ENCODE measurements at places on chromosomes 4 and X. TPM values are rescaled to one million over a fixed set of nuclear protein-coding genes. Genes with fewer than 3 reads are reported as not detected.

- H3K4me3 ChIP-seq, result no peak overlapping the region
- no peaks in the 10 kb centered on the region for H3K4me1 ChIP-seq
- no peaks in the 10 kb centered on the region for H3K36me3 ChIP-seq
- DNase-seq, result no peak
Observed at GRCh38 chr4:69649207-69649606, 3.8 kb downstream of the UGT2A1 start.

GRCh38 chr4:159015841-159016240 lies 87.0 kb upstream of the RAPGEF2 start:
- no peak for DNase-seq
- no peaks in the 10 kb centered on the region for H3K27me3 ChIP-seq
- H3K4me1 ChIP-seq, result peaks cover 10% of the 10 kb centered on the region
- no peak overlapping the region for H3K4me3 ChIP-seq
- H3K27ac ChIP-seq, result no peak overlapping the region

GRCh38 chr4:147933316-147933715 lies 201.4 kb downstream of the ARHGAP10 start:
- no peak overlapping the region for H3K4me3 ChIP-seq
- H3K27ac ChIP-seq, result no peak overlapping the region
- peaks cover 7% of the 10 kb centered on the region for H3K36me3 ChIP-seq
- no peaks in the 10 kb centered on the region for H3K27me3 ChIP-seq

- no peak overlapping the region for H3K27ac ChIP-seq
- H3K4me3 ChIP-seq, result no peak overlapping the region
- peaks cover 8% of the 10 kb centered on the region for H3K27me3 ChIP-seq
- no peaks in the 10 kb centered on the region for H3K4me1 ChIP-seq
Observed at GRCh38 chr4:166169111-166169510, 296.1 kb downstream of the TLL1 start.

DNA sequence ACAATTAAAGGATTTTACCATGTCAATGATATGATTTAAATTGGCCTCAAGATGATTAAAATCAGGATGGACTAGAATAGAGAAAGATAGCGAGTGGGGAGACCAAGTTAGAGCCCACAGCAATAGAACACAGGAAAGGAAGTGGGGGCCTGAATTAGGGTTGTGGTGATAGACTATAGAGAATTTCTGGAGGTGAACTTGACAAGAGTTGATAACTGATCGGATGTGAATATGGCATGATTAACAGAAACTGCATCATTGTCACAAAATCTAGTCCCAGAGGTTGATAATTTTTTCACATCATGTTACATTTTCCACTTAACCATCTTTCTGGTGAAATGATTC lies 26.3 kb upstream of the TRPC3 start:
- H3K27ac ChIP-seq, result no peak overlapping the region
- H3K4me3 ChIP-seq, result no peak overlapping the region
- H3K27me3 ChIP-seq, result peaks cover 20% of the 10 kb centered on the region
- no peak for DNase-seq

DNA sequence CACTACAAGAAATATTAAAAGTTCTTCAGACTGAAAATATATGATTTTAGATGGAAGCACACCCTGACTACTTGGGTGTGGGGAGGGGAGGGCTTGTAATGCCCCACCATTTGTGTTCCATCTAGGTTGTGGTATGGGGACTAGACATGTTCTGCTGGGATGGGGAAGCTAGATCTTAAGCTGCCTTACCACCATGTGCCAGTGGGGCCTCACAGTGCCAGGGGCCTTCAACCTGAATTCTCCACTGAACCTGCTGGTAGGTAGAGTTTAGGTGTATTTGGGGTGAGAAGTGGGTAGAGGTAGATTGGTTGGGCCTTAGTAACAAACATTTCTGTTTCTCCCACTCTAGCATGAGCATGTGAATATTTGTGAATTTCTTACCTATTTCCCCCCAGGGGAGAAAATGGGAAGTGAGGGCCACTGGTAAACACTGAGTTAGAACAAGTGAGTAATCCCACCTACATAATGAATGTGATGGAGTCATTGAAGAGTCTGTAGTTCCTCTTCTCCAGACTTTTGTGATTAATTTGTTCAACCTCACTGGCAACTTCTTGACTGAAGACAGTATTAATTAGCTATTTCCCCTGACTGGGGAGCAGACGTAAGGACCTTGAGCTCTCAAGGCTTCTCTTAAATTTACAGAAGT lies 44.0 kb downstream of the BRCC3 start:
- no peak overlapping the region for H3K4me3 ChIP-seq
- peaks cover 5% of the 10 kb centered on the region for H3K36me3 ChIP-seq
- no peak for DNase-seq
- H3K27ac ChIP-seq, result no peak overlapping the region
- H3K27me3 ChIP-seq, result no peaks in the 10 kb centered on the region
- H3K4me1 ChIP-seq, result no peaks in the 10 kb centered on the region

DNA sequence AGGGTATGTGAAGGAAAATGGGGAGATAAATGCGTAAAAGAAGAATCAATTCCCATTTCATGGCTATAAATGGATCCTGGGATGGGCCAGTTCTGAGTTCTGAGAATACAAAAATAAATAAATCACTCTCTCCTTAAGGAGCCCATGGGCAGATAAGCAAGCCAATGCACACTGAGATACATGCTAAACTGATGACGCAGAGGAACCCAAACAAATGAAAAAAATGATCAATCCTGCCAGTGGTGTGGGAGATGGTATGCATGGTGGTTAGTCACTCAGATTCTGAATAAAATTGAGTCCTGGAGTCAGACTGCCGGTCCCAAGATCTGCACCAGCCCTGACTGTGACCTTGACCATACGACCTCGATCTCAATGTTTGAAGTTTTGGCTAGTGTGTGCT lies 59.7 kb downstream of the NEIL3 start:
- H3K4me1 ChIP-seq, result no peaks in the 10 kb centered on the region
- H3K27ac ChIP-seq, result no peak overlapping the region
- H3K27me3 ChIP-seq, result no peaks in the 10 kb centered on the region
- DNase-seq, result no peak
- no peak overlapping the region for H3K4me3 ChIP-seq

- H3K27me3 ChIP-seq, result no peaks in the 10 kb centered on the region
- H3K36me3 ChIP-seq, result no peaks in the 10 kb centered on the region
- no peak for DNase-seq
Observed at GRCh38 chr4:89582756-89583505, 254.0 kb downstream of the SNCA start.

GRCh38 chrX:20143111-20143510 lies 1.5 kb upstream of the EIF1AX start:
- no peak for DNase-seq
- H3K27ac ChIP-seq, result no peak overlapping the region
- H3K4me1 ChIP-seq, result peaks cover 30% of the 10 kb centered on the region

DNA sequence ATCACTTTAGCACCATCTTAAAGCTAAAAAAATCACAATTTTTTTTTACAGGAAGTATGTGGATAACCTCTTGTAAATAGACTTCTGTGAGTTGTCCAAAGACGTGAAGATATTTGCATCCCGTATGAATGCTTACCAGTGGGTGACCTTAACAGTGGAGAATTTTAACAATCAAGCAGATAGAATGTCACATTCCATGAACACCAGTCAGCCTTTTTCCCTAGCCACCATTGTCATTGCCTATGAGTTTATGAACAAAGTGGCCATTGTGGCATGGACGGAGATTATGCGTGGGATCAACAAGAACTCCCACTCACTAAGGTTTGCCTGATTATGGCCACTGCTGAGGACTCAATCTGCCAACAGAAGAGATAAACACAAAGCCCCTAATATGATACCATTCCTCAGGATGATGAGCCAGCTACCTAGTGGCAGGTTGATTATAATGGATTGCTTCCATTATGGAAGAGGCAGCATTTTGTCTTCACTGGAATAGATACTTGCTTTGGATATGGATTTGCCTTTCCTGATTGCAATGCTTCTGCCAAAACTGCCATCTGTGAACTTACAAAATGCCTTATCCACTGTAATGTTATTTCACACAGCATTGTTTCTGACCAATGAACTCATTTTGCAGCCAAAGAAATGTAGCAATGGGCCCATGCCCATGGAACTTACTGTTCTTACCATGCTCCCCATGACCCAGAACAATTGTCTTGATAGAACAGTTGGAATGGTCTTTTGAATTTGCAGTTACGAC lies 830.9 kb upstream of the NDST4 start:
- no peaks in the 10 kb centered on the region for H3K36me3 ChIP-seq
- DNase-seq, result no peak
- H3K4me1 ChIP-seq, result no peaks in the 10 kb centered on the region
- H3K27me3 ChIP-seq, result no peaks in the 10 kb centered on the region
- H3K4me3 ChIP-seq, result no peak overlapping the region
- no peak overlapping the region for H3K27ac ChIP-seq

DNA sequence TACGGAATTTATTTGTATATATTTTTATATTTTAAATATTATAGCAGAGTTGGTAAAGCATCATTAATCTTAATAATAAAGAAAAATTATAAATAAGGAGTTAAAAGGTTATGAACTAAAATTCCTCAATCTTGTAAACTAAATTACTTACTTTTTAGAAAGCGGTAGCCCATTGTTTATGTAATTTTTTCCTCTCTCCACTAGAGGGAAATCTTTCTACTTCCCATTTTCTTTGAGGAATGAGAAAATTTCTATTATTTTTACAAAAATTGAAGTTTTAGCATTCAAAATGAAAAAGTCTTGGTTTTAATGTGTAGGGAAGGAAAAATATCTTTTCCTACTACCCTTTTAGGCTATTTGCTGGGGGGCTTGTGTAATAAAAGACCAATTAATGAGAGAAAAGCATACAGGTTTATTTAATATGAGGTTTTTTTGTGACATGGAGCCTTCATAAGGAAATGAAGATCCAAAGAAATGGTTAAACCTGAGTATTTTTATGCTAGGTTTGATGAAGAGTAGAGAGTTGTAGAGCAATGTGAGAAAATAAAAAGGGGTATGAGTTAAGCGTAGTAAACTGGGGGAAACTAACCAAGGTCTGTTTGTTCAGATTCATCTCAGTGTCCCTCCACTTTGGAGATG lies 68.7 kb upstream of the ADAD1 start:
- no peak overlapping the region for H3K4me3 ChIP-seq
- no peaks in the 10 kb centered on the region for H3K27me3 ChIP-seq
- H3K27ac ChIP-seq, result no peak overlapping the region
- no peak for DNase-seq

GRCh38 chr4:148770848-148771247 lies 328.6 kb upstream of the NR3C2 start:
- no peaks in the 10 kb centered on the region for H3K36me3 ChIP-seq
- H3K27ac ChIP-seq, result no peak overlapping the region
- no peaks in the 10 kb centered on the region for H3K4me1 ChIP-seq
- H3K4me3 ChIP-seq, result no peak overlapping the region
- DNase-seq, result no peak

- peaks cover 21% of the 10 kb centered on the region for H3K36me3 ChIP-seq
- no peak overlapping the region for H3K27ac ChIP-seq
- no peak for DNase-seq
- no peaks in the 10 kb centered on the region for H3K27me3 ChIP-seq
Observed at GRCh38 chr4:141238186-141238585, 17.5 kb downstream of the ZNF330 start.

DNA sequence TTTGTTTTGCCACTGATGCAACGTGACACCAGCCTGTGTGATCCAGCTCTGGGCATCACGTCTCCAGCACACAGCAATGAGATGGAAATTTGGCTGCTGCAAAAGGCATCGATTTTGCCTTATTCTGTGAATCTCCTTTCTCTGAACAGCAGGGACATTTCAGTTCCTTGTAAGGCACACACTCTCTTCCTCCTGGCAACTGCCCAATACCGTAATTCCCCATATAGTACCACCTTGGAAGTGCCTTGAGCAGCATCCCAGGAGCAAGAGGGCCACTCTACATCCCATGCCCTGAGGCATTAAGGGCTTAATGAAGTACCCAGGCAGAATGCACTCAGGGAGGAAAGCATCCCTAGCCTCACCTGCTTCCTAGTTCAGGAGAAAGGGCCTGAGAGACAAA lies 10.5 kb upstream of the MAMLD1 start:
- no peaks in the 10 kb centered on the region for H3K36me3 ChIP-seq
- no peak for DNase-seq
- H3K4me3 ChIP-seq, result no peak overlapping the region
- no peak overlapping the region for H3K27ac ChIP-seq

- H3K4me1 ChIP-seq, result no peaks in the 10 kb centered on the region
- H3K27me3 ChIP-seq, result no peaks in the 10 kb centered on the region
- no peak overlapping the region for H3K4me3 ChIP-seq
- no peak for DNase-seq
- H3K27ac ChIP-seq, result no peak overlapping the region
- no peaks in the 10 kb centered on the region for H3K36me3 ChIP-seq
Observed at GRCh38 chrX:140944710-140945109, 57.7 kb upstream of the SPANXB1 start.

- H3K4me3 ChIP-seq, result no peak overlapping the region
- no peaks in the 10 kb centered on the region for H3K27me3 ChIP-seq
- H3K4me1 ChIP-seq, result no peaks in the 10 kb centered on the region
- DNase-seq, result no peak
- H3K36me3 ChIP-seq, result no peaks in the 10 kb centered on the region
Observed at GRCh38 chr4:17347445-17347844, 164.4 kb downstream of the QDPR start.

DNA sequence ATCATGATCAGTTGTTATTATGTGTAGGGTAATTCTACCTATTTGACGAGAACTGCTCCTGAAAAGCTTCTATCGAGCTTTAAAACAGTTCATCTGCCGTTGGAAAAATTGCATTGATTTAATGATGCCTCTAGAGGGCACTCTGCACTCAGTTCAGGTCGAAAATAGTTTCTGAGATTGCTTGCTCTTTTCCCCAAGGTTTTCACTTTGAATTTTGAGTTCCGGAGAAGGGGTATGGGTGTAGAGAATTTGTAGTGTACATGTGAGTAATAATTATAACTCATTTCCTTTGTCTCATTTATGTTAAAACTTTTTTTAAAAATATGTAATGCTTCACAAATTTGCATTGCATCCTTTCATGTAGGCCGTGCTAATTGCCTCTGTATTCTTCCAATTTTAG lies 28.4 kb upstream of the TNIP3 start:
- no peaks in the 10 kb centered on the region for H3K36me3 ChIP-seq
- H3K27me3 ChIP-seq, result peaks cover 16% of the 10 kb centered on the region
- H3K4me1 ChIP-seq, result peaks cover 4% of the 10 kb centered on the region
- no peak for DNase-seq

- H3K36me3 ChIP-seq, result no peaks in the 10 kb centered on the region
- H3K27me3 ChIP-seq, result no peaks in the 10 kb centered on the region
- peaks cover 11% of the 10 kb centered on the region for H3K4me1 ChIP-seq
- peak; percentile 19 for DNase-seq
- no peak overlapping the region for H3K4me3 ChIP-seq
- H3K27ac ChIP-seq, result no peak overlapping the region
Observed at GRCh38 chr4:125187226-125188176, 127.3 kb upstream of the FAT4 start.

GRCh38 chr4:122762520-122762919 lies 30.0 kb downstream of the BBS12 start:
- H3K4me1 ChIP-seq, result peaks cover 31% of the 10 kb centered on the region
- H3K27me3 ChIP-seq, result no peaks in the 10 kb centered on the region
- H3K27ac ChIP-seq, result peak overlapping the region; percentile 16

Gene USO1
- total RNA-seq, result 84.3 TPM

Gene TRMT10A
- 4.2 TPM for total RNA-seq

Gene C4orf36
- total RNA-seq, result 0.96 TPM

Gene SATL1
- total RNA-seq, result not detected

Gene SHOX
- total RNA-seq, result not detected

Gene OPN1MW3
- total RNA-seq, result not detected

Gene UGT2B11
- not detected for total RNA-seq

Gene MAGEB1
- total RNA-seq, result not detected
